ACHN (cell line): ENCODE measurements at places on chromosomes 11 and 22.

DNA sequence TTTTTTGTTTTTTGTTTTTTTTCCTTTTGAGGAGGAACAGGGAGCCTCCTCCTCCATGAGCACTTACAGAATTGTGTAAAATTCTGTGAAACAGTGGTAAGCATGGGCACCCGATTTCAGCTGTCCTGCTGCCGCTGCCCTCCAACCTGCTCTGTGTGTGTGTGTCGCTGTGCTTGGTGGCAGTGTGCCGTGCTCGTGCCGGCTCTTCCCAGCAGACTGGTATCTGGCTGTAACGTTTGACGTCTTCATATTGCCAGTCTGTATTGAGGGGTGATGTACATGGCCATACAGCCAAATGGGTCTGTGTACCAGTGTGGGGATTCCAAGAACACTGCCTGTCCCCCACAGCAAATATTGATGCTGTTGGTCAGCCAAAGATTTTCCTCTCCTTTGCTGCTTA is 97.1 kb downstream of the CWC15 start:
- no peak for DNase-seq

- no peak for DNase-seq
Observed at GRCh38 chr22:45583504-45583903, 80.8 kb downstream of the FBLN1 start.

- no peak for DNase-seq
Observed at GRCh38 chr22:38177044-38177443, 4.6 kb downstream of the PLA2G6 start.

GRCh38 chr11:24900514-24900913 is 403.7 kb downstream of the LUZP2 start:
- DNase-seq, result no peak

GRCh38 chr11:71249301-71249700 is 3.1 kb downstream of the SHANK2 start:
- DNase-seq, result no peak

GRCh38 chr11:40285558-40285957 is 1173.9 kb downstream of the LRRC4C start:
- DNase-seq, result no peak

DNA sequence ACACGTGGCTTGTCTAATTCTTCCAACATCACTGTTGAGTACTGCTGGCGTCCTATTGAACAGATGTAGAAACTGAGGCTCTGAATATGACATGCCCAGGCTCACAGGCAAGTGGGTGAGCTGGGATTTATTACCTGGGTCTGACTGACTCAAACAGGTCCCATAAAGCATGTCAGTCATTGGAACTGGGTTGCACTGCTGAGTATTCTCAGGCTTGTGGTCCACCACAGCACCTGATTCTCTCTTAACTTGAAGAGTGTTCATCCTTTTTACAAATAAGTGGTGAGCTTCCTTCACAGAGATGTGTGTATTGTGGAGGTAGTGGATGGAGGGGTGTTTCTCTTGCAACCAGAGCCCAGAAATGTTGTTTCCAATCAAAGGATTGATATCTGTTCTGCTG is 44.5 kb downstream of the SC5D start:
- no peak for DNase-seq
